ENCODE measurements at places on chromosomes 1 and 21.
A peak's percentile ranks its signal among the peaks of the same experiment; 100 is the strongest.

- H3K36me3 ChIP-seq: no peaks in the 10 kb centered on the region
- no peak overlapping the region for H3K27ac ChIP-seq
- no peaks in the 10 kb centered on the region for H3K27me3 ChIP-seq
- H3K4me1 ChIP-seq: no peaks in the 10 kb centered on the region
Observed at GRCh38 chr21:41545500-41546359, 37.8 kb upstream of the TMPRSS2 start.

- H3K27ac ChIP-seq: no peak overlapping the region
- no peaks in the 10 kb centered on the region for H3K27me3 ChIP-seq
- no peaks in the 10 kb centered on the region for H3K4me1 ChIP-seq
- no peak for DNase-seq
- no peak overlapping the region for H3K4me3 ChIP-seq
- no peaks in the 10 kb centered on the region for H3K36me3 ChIP-seq
Observed at GRCh38 chr21:43847301-43847700, 17.7 kb upstream of the AGPAT3 start.

DNA sequence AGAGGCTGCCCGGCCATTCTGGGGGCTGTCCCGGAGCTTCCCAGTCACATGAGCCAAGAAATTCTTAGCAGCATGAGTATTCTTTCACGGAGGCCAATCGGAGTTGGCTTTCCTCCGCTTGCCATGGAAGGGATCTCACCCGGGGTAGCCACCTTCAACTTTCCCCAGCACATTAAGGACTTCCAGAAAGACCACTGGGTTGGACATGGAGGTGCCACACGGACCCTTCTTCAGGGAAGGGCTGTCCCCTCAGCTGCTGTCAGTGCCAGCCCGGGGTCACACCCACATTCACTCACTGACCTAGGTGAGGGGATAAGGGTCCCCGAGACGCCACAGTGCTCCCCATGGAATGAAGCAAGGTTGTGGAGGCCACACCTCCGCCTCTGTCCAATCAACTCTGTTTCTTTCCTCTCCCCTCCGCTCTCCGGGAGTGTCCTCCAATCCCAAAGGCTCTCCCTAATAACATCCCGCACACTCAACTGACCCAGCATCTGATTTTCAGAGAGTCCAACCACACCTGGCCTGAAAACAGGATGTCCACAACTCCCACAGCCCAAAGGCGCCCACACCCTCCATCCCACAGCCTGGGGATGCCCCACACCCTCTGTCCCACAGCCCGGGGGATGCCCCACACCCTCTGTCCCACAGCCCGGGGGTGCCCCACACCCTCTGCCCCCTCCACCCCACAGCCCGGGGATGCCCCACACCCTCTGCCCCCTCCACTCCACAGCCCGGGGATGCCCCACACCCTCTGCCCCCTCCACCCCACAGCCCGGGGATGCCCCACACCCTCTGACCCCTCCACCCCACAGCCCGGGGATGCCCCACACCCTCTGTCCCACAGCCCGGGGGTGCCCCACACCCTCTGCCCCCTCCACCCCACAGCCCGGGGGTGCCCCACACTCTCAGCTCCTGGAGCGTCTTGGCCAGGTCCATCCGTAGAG is 19.4 kb downstream of the RSPH1 start:
- no peak overlapping the region for H3K27ac ChIP-seq
- H3K4me1 ChIP-seq: peaks cover 3% of the 10 kb centered on the region
- DNase-seq: peak; percentile 20

DNA sequence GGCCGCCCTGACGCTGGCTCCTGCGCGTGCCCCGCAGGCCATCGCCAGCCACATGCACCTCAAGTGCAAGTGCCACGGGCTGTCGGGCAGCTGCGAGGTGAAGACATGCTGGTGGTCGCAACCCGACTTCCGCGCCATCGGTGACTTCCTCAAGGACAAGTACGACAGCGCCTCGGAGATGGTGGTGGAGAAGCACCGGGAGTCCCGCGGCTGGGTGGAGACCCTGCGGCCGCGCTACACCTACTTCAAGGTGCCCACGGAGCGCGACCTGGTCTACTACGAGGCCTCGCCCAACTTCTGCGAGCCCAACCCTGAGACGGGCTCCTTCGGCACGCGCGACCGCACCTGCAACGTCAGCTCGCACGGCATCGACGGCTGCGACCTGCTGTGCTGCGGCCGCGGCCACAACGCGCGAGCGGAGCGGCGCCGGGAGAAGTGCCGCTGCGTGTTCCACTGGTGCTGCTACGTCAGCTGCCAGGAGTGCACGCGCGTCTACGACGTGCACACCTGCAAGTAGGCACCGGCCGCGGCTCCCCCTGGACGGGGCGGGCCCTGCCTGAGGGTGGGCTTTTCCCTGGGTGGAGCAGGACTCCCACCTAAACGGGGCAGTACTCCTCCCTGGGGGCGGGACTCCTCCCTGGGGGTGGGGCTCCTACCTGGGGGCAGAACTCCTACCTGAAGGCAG is 23.4 kb upstream of the ARF1 start:
- H3K27ac ChIP-seq: no peak overlapping the region
- H3K36me3 ChIP-seq: no peaks in the 10 kb centered on the region
- peaks cover 55% of the 10 kb centered on the region for H3K27me3 ChIP-seq

DNA sequence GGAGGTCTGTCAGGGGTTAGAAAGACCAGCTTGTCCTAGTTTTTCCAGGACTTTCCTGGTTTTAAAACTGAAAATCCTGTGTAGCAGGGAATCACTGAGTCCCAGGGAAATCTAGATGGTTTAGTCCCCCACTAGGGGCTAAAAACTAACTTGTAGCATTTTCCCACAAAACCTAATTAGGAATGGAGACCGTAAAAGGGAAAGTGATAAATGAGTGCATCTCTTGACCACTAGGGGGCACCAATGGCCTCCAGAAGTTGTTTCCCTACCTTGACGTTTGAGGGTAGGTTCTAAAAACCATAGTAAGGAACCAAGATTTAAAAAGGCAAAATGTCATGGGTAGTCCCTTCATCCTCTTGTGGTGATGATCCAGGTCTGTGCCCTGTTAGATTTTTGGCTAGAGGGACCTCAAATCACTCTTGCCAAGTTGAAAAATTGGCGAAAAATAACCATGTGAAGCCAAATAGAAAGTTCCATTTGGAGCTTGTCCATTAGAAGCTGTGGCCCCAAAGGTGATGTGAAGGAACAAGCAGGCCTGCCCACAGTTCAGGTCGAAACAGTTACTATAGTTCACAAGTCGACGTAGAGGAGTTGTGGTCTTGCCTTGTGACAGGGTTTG is 24.5 kb downstream of the CLIC6 start:
- no peaks in the 10 kb centered on the region for H3K36me3 ChIP-seq
- peaks cover 7% of the 10 kb centered on the region for H3K27me3 ChIP-seq
- peak; percentile 69 for DNase-seq
- no peak overlapping the region for H3K27ac ChIP-seq
